Smooth muscle cell of the brain vasculature (primary cell): ENCODE measurements at places on chromosomes 13 and 19.

- no peak for DNase-seq
These were observed 31.4 kb downstream of the ELF1 start for GRCh38 chr13:40987606-40988280.

- no peak for DNase-seq
These were observed 7.3 kb downstream of the TTC9B start for GRCh38 chr19:40210889-40211288.

- DNase-seq, result peak; percentile 10
These were observed 14.6 kb downstream of the FAM187B start for GRCh38 chr19:35213663-35214632.

DNA sequence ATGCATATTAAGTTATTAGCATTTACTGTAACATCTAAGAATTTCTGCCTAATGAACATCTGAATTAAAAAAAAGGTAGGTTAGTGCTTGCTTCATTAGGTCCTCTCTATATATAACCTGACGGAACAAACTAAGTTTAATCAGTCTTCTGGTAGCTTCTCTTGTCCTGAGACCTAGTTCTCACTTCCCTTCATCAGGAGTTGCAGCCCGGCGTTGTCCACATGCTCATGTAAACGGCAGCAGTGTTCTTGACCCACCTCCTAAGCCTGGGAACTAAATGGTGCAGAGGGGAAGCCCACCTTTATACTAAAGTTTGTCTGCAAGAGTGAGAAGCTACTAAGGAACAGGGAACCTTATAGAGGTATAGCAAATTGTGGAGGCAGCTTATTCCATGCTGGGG lies 31.9 kb upstream of the CPB2 start:
- no peak for DNase-seq

GRCh38 chr13:70310396-70311119 lies 202.3 kb upstream of the KLHL1 start:
- DNase-seq, result peak; percentile 7

DNA sequence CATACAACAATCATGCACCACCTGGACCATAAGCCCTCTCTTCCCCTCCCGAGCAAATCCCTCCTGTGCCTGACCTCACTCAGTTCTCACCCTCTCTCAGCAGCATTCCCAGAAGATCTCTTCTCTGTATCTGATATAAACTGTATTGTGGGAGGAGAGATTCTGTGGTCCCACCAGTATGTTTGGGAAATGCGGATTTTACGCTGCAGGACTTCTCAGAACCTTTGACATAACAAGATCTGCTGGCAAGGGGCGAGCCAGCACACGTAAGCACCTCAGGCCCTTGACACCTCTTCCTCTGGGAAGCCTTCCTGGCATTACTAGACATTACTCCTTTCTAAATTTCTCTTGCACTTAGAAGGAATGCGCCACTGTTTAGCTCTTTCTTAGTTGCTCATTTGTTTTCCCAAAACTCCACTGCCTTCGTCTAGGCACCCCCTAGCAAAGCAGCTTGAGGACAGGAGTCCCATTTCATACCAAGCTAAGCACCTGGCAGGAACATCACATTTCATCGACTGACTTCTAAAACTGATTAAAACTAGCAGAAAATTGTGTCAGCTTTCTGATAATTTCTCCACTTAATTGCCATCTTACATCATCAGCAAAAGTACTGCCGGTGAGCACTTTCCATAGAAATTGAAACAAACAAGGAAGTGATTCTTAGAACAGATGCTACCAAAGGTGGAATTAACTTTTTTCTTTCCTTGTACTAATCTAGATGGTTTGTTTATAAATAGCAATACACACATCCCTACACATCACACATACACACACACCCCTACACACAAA lies 63.2 kb downstream of the CCDC70 start:
- no peak for DNase-seq

DNA sequence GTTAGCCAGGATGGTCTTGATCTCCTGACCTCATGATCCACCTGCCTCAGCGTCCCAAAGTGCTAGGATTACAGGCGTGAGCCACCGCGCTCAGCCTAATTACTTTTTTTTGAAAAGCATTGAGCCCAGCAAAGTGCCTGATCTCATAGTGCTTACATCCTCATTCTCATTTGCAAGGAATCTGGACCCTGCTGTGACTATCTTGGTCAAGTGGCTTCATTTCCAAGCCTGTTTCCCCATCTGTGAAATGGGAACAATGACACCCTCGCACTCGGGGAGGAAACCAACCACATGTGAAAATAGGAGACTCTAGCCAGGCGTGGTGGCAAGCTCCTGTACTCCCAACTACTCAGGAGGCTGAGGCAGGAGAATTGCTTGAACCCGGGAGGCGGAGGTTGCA lies 1.6 kb upstream of the PLEKHA4 start:
- no peak for DNase-seq

GRCh38 chr13:48626077-48626449 lies 27.7 kb upstream of the CYSLTR2 start:
- no peak for DNase-seq

GRCh38 chr19:34733266-34733745 lies 737 bp upstream of the ZNF181 start:
- DNase-seq, result peak; percentile 7

DNA sequence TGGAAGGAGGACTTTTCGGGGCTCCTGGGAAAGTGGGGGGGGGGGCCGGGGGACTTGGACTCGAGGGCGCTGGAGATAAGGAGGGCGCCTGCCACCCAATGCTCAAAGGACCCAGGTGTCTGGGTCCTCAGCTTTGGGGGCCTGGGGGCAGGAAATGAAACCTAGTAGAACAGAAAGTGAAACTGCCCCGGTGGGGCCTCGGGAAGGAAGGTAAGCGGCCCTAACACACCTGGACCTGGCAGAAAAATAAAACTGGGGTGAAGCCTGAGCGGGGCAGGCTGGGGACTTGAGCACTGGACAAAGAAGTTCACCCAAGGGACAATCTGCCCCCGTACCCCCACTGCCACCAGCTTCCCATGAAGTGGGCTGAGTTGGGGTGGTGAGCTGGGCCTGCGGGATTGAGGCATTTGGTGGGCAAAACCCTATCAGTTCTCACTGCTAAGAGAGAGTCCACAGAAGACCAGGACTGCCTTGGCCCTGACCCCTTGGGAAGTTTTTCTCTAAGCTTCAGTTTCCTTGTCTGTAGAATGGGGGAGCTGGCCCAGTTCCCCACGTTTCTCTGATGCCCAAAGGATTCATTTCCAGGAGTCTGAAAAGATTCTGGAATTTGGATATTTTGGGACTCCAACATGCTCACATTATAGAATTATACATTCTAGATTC lies 2.3 kb downstream of the PRKD2 start:
- no peak for DNase-seq

DNA sequence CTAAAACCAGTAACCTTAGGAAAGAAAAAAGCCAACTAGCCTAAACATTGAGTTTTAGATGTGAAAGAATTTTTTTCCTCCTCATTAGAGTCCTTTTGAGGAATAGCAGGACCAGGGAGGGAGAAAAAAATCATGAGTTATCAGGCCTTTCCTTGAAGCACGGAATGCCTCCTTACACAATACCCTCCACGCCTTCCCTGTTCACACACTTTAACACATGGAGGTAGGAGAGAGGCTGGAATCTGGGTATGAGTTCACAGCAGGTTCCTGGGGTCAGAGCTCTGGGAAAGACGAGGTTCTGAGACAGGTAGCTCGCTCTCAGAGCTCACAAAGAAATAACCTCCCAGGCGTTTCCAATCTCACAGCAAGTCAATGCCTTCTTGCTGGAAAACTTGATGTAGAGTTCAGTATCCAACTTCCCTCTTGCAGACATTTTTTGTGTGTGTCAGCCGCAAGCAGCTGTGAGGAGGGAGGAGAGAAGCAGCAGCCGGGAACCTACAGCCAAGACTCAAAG lies 716 bp downstream of the ZNF573 start:
- DNase-seq, result no peak

GRCh38 chr19:15149737-15150136 lies 42.5 kb downstream of the SYDE1 start:
- DNase-seq, result no peak

DNA sequence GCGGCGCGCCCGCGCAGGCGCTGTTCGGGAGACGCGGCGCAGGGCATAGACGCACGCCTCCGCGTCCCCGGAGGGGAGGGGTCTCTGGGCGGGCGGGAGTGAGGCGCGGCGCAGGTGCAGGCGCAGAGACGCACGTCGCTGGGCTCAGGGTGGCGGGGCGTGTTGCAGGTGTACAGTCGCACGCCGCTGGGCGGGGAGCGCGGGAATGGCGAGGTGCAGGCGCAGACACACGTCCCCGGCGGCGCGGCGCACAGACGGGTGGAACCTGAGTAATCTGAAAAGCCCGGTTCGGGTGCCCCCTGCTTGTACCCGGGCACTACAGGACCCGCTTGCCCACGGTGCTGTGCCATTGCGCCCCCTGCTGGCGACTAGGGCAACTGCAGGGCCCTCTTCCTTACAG lies 44.7 kb downstream of the PLPP2 start:
- DNase-seq, result no peak

GRCh38 chr19:44539236-44539826 lies 9.9 kb upstream of the CEACAM20 start:
- DNase-seq, result no peak

GRCh38 chr13:31846182-31846938 lies 107.0 kb downstream of the RXFP2 start:
- peak; percentile 56 for DNase-seq

GRCh38 chr19:17982430-17982829 lies 15.5 kb downstream of the KCNN1 start:
- no peak for DNase-seq

GRCh38 chr13:71610876-71611275 lies 256.1 kb downstream of the DACH1 start:
- no peak for DNase-seq

DNA sequence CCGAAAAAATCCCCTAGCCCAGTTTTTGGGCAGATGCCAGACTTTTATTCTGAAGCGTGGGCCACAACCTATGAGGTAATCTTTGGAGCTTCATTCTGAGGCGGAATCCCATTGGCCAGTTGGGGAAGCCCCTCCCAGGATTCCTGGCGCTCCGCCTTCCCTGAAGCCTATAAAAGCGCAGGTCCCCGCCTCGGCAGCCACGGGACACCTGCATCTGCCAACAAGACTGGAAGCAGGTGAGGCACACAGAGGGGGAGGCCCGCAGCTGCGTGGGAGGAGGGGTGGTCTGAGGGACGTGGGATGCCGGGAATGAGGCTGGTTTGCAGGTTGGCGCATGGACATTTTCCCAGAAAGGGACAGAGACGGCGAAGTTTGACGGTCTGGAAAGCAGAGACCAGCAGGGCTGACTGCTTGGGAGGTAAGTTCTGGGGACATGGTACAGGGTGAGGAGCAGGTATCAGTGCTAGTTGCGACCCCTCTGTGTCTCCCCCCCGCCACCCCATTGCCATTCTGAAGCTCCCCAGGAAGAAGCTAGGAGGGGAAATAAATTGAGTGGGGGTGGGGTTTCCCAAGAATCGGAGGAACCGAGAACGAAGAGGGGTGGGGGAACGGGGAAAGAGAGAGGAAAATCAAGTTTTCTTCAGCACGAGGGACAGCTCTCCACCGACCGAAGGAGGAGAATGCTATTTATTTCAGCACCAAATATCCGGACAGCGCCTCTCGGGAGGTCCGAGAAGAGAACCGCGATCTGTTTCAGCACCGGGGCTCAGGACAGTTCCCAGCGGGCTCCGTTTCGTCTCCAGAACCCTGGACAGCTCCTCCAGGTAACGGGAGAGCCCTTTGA lies 22.4 kb upstream of the FEM1A start:
- peak; percentile 67 for DNase-seq

DNA sequence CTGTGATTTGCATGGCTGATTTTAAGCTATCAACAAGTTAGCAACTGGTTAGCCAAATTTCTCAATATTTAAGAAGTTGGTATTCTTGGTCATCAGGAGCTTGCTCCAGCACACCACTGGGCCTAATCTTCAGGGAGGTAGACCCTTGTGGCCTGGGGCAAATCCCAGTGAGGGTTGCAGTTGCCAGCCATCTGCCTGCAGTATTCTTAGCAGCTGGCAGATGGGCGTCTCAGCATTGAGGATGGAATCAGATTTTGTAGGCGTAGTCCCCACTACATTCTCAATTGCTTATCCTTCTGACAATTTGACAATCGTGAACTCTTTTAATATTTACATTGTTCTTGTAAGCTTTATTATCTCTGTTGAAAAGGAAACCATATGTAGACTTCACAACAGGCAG lies 1266.2 kb downstream of the SLITRK5 start:
- no peak for DNase-seq

DNA sequence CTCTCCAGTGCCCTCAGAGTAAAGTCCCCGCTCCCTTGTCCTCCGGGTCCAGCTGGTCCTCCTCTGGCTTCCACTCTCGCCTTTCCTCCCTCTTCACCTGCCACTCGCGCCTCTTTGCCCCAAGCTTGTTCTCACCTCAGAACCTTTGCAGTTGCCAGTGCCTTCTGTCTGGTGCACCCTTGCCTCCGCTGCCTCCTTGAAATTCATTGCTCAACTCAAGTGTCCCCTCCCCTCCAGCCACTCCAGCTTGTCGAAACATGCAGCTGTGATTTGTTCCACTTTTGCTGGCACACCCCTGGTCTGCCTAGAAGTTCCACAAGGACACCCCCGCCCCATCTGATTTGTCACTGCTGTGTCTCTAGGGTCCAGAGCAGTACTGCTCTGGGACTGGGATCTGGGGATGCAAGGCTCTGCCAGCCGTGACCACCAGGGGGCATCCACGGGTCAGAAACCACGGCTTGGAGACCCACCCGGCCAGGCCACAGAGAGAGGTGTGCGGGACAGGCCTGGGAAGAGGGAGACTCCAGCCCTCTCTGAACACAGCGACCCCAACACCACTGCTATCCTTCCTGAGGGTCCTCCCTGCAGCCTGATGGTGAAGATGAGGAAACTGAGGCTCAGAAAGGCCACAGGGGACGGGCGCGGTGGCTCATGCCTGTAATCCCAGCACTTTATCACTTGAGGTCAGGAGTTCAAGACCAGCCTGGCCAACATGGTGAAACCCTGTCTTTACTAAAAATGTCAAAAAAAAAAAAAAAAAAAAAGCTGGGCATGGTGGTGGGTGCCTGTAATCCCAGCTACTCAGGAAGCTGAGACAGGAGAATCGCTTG lies 49.9 kb downstream of the AP1M1 start:
- peak; percentile 39 for DNase-seq

DNA sequence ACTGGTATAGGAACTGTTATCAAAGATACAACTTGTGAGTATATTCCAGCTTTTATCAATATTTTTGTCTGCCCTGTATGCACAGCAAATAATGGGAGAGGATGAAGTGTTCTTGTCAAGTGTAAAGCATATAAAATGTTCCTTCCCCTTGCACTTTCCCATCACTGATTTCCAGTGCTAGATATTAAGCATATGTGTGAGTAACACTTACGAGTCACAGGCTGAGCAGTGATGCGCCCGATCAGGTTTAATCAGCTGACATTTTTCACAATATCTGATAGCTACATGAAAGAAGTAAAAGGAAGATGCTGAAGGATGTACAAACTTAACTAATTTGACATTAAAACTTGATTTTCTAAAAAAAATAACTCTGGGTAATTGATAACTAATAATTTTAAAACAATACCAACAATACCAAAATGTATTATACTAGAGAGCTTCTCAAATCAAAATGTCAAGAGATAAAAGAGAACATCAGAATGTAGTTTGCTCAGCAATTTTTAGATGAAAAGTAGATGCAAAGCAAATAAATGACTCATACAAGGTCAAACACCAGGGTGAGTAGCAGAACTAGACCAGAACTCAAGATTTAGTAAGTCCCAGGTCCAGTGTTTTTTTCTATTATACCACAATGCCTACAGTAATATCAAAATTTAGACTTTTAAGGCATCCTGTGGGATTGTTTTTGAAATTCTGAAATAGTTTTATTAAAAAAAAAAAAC lies 56.4 kb downstream of the ZDHHC20 start:
- DNase-seq, result no peak

GRCh38 chr13:113665597-113666328 lies 1.3 kb upstream of the GRK1 start:
- no peak for DNase-seq
